Activated naive CD8-positive, alpha-beta T cell treated with anti-CD3 and anti-CD28 coated beads, Interleukin-2, amount 50 U/mL, for 24 hours (primary cell): ENCODE measurements at places on chromosomes 16 and 17.
A peak's percentile ranks its signal among the peaks of the same experiment; 100 is the strongest.

DNA sequence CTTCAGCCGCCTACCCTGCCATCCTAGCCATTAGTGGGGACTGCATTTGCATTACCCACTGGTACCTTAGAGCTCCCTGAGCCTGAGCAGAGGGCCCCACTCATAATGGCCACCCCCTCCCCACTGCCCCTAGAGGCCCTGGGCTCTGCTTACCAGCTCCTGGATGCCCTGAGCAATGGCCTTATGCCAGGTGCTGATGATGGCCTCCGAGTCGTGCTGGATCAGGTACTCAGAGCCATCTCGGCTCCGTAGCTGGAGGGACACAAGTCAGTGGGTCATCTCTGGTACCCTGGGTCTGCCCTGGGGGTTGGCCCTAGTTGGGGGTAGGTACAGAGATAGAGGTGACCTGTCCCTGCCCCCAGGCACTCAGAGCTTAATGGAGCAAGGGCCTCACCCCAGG, 34.9 kb downstream of the ARHGAP27 start:
- no peak for DNase-seq

DNA sequence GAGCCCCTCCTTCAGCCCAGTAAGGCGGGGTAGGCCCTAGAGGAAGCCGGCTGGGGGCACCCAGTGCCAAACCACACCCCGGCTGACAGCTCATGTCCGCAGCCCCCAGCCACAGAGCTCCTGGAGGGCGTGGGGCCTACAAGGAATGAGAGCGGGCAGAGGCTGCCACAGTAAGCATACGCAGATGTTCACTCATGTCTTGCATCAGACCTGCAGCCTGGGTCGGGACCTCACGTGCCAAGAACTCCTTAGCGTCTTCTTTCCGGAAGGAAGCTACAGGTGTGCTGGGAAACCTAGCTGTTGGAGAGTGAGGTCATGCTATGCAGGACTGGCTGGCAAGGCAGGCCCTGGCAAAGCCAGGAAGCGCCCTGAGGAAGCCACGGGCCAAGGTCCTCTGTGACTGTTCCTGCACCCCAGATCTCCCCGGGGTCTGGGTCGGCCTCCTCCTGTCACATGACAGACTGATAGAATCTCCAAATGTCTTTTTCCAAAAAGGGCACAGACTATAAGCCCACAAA, 1.6 kb downstream of the ZNF598 start:
- peak; percentile 54 for DNase-seq

- no peak for DNase-seq
Observed at GRCh38 chr17:74012465-74012864, 191.0 kb upstream of the RPL38 start.

GRCh38 chr17:44940768-44941167, 6.8 kb downstream of the KIF18B start:
- no peak for DNase-seq

DNA sequence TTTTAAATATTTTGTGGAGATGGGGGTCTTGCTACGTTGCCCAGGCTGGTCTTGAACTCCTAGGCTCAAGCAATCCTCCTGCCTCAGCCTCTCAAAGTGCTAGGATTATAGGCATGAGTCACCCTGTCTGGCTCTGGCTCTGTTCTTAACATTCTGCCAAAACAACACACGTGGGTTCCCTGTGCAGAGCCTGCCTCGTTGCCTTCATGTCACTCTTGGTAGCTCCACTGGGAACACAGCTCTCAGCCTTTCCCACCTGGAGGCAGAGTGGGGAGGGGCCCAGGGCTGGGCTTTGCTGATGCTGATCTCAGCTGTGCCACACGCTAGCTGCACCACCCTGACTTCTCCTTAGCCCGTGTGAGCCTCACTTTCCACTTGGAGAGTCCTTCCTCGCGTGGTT, 19.3 kb downstream of the CRISPLD2 start:
- DNase-seq, result no peak

GRCh38 chr16:65041667-65042066, 80.2 kb downstream of the CDH11 start:
- no peak for DNase-seq

DNA sequence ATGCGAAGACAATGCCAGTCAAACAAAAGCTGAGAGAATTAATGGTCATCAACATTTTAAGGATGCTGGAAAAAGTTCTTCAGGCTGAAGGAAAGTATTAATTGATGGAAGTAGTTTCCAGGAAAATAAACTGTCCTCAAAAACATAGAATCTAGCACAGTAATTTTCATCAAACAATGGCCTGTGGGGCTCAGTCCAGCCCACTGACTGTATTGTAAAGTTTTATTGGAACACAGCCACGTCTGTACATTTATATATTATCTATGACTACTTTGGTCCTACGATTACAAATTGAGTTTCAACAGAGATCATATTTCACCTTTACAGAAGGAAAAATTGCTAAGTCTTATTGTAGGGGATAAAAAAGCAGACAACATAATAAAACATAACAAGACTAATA, 484.5 kb downstream of the KCNJ2 start:
- no peak for DNase-seq

GRCh38 chr17:50372222-50372757, 694 bp downstream of the MRPL27 start:
- DNase-seq, result no peak

- DNase-seq, result no peak
Observed at GRCh38 chr17:60356940-60357339, 35.0 kb downstream of the USP32 start.

DNA sequence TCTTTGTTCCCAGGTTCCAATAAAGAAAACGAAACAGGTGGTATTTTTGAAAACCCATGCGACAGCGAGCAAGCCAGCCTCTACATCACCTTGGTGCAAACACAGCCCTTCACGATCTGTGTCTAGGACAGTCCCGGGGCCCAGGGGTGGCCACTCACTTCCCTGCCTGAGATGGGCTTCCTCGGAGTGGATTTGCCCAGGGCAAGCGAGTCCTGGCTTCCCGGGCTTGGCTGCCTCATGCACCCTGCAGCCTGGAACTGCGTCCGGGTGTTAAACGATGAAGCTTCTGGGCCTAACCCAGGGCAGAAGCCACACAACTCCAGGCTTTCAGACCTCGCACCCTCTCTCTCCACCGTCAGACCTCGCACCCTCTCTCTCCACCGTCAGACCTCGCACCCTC, 66.0 kb downstream of the RPH3AL start:
- no peak for DNase-seq

DNA sequence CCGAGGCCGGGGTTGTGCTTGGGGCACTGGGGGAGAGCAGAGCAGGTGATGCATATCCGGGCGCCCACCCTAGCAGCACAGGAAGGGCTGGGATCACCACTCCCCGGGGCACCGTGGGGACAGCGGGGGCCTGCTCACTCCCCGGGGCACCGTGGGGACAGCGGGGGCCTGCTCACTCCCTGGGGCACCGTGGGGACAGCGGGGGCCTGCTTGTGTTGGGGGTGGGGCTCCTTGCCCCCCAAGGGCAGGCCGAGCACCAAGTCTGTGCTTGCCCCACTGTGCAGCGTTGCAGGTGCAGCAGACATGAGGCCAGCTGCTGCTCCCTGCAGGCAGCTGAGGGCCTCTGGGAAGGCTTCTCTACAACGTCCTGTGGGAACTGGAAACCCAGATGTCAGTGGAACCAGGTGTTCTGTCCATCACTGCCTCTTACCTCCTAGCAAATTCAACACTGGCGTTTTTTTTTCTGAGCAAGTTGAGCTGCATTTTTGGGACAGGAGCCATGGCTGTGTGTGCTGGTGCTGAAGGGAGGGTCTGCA, 25.0 kb upstream of the ZNF750 start:
- no peak for DNase-seq

DNA sequence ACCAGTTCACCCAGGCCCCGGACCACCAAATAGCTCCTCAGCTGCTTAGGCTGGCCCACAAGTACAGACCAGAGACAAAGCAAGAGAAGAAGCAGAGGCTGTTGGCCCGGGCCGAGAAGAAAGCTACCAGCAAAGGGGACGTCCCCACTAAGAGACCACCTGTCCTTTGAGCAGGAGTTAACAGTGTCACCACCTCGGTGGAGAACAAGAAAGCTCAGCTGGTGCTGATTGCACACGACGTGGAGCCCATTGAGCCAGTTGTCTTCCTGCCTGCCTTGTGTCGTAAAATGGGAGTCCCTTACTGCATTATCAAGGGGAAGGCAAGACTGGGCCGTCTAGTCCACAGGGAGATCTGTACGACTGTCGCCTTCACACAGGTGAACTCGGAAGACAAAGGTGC, 15.4 kb downstream of the FOXF1 start:
- DNase-seq, result no peak
